ENCODE measurements at places on chromosomes 4 and X.

- no peak for DNase-seq
These were observed 13.7 kb upstream of the RASGEF1B start for GRCh38 chr4:81485310-81485980.

GRCh38 chrX:131704136-131704695 is 160.3 kb downstream of the OR13H1 start:
- no peak for DNase-seq

DNA sequence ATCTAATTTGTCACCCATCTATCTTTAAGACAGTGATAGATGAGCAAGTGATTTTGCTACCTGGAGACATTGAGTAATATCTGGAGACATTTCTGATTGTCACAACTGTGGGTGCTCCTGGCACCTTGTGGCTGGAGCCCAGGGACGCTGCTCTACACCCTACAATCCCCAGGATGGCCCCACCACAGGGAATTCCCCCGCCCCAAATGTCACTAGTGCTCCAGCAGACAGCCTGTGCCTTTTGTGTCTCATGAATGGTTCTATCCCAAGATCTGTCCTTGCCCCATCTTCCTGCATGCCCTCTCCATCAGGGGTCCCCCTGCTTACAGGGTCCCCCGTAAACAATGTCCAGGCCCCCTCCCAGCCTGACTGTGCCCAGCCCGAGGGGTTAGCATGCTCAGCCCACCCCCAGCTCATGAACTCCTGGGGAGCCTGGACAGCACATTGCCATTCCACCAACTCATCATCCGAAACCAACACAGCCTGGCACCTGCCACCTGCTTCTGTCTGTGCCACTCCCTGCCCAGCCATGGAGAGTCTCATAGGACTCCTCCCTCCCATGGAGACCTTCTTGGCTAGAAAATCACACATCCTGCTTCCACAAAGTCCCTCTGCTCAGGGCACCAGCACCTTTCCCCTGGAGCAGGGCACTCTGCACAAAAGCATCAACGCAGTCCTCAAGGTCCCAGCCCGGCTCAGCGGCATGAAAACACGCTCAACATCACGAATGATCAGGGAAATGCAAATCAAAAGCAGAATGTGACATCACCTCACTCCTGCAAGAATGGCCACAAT is 5.7 kb downstream of the P2RY8 start:
- no peak for DNase-seq

- DNase-seq = no peak
These were observed 71.8 kb upstream of the PTPN13 start for GRCh38 chr4:86522349-86522748.

- no peak for DNase-seq
These were observed 1092.6 kb upstream of the PCDH10 start for GRCh38 chr4:132056496-132056895.

GRCh38 chr4:106351016-106351415 is 17.6 kb downstream of the GIMD1 start:
- no peak for DNase-seq

- DNase-seq = no peak
These were observed 18.9 kb downstream of the TIFA start for GRCh38 chr4:112266823-112267222.

DNA sequence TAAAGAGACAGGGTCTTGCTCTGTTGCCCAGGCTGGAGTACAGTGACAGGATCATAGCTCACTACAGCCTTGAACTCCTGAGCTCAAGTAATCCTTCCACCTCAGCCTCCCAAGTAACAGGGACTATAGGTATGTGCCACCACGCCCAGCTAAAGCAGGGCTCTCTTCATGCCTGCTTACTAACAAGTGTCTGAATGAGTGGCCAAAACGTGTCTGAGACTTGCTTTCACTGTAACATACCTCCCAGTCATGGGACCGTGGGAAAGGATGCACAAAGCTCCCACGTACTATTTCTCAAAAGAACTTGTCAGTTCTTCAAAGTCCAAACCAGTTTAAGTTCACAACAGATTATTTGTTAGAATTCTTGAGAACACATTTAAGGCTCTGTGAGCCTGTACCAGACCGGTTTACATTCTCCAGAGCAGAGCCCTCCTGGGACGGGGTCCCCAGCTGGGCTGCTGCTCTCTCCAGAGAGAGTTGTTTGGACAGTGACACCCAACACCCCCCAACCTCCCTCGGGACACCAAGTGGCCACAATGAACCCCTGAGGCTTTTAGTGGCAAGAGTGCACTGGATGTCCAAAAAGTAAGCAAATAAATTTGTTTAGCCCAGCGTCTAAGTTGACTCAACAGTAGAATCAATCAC is 24.1 kb downstream of the SH3KBP1 start:
- DNase-seq = no peak
